ENCODE measurements at places on chromosomes 5 and 9.

DNA sequence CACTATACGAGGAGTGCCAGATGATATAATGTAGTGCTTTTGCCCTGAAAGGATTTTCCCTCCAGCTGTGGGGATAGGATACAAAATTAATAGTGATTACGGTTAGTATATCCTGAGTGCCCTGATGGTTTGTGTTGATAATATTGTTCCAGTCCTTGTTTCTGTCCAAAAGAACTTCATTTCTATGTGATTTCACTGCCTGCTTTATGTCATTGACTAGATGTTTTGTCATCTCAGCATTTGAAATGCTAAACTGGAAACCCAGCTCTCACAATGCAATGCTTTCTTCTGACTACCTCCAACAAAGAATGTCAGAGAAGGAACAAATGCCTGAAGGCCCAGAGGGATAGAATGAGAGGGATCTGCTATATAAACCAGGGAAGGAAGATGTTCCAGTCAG lies 177.8 kb downstream of the NIPBL start:
- no peak overlapping the region for H3K4me3 ChIP-seq
- no peaks in the 10 kb centered on the region for H3K4me1 ChIP-seq
- no peaks in the 10 kb centered on the region for H3K27me3 ChIP-seq
- DNase-seq: no peak
- peaks cover 86% of the 10 kb centered on the region for H3K36me3 ChIP-seq

GRCh38 chr5:108381350-108381953 lies 446 bp downstream of the FBXL17 start:
- peak; percentile 70 for DNase-seq
- H3K36me3 ChIP-seq: no peaks in the 10 kb centered on the region
- no peaks in the 10 kb centered on the region for H3K4me1 ChIP-seq

- DNase-seq: peak; percentile 86
- peak overlapping the region; percentile 100 for H3K27ac ChIP-seq
- peaks cover 23% of the 10 kb centered on the region for H3K4me1 ChIP-seq
- no peaks in the 10 kb centered on the region for H3K27me3 ChIP-seq
- H3K4me3 ChIP-seq: no peak overlapping the region
- H3K36me3 ChIP-seq: no peaks in the 10 kb centered on the region
These were observed 94.0 kb upstream of the DNAH5 start for GRCh38 chr5:14038341-14038959.

GRCh38 chr5:175121457-175121856 lies 322.5 kb downstream of the DRD1 start:
- no peaks in the 10 kb centered on the region for H3K36me3 ChIP-seq
- no peak for DNase-seq
- H3K27ac ChIP-seq: no peak overlapping the region
- H3K4me1 ChIP-seq: no peaks in the 10 kb centered on the region
- H3K27me3 ChIP-seq: no peaks in the 10 kb centered on the region

DNA sequence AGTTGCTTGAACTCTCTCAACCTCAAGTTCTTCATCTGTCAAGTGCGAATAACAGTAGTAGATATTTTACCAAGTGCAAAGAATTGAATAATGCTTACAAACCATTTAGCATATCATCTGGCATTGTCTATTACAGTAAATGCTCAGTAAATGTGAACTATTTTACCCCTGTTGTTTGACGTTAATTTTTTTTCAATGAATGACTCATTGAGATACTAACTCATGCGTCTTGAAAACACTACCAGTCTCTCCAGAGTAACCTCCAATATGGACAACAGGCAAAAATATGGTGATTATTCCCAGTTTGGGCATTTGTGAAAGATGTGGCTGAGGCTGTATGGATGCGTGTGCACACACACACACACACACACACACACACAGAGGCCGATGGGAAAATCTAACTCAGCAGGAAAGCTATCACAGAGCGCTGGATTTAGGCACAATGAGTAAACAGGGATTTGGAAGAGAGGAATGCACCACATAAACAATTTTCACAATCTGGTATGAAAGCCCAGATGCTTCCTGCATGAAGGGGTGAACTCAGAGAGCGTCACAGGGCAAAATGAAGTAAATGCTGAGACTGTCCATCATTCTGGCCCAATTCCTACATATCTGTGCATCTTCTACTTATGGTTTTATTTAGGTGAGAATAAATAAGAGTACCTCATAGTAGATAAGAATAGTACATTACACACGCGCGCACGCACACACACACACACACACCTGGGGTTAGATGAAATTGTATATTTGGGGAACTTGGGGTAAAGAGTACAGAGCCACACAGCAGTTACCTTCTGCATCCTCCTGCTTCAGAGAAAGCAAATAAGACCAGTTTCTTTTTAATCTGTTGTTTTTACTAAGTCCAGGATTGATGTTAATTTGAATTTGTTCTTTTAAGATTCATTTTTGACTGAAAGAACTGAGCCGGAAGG lies 128.7 kb downstream of the PALM2AKAP2 start:
- peaks cover 14% of the 10 kb centered on the region for H3K4me1 ChIP-seq
- peak; percentile 95 for DNase-seq
- H3K36me3 ChIP-seq: no peaks in the 10 kb centered on the region
- H3K27me3 ChIP-seq: no peaks in the 10 kb centered on the region
- H3K27ac ChIP-seq: no peak overlapping the region

- no peak overlapping the region for H3K4me3 ChIP-seq
- no peak overlapping the region for H3K27ac ChIP-seq
- peaks cover 26% of the 10 kb centered on the region for H3K27me3 ChIP-seq
- H3K36me3 ChIP-seq: no peaks in the 10 kb centered on the region
- no peak for DNase-seq
These were observed 10.1 kb downstream of the SH3GL2 start for GRCh38 chr9:17588941-17589340.

DNA sequence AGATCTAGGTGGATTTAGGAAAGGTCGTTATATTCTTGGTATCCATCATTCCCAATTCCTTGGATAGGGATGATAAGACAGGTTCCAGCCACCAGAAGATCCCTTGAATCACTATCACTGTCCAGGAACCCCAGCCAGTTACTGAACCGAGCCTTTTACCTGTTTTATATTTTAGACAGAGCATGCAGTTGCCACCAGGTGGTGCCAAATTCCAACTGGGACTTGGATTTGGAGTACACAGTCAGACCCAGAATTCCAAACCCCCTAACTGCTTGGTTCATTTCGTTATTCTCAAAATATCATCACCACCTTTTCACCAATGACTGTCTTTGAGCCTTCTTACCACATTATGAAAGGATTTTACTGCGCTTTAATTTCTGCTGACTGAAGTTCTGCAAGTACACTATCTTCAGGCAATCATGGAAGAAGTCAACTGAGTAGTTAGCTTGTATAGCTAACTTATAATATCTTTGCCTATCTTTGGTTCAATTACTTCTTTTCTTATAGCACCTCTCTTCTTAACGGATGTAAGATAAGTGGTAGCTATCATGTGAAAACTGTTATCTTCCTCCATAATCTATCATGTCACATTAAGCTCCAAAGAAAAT lies 191.8 kb downstream of the PRR16 start:
- peaks cover 3% of the 10 kb centered on the region for H3K36me3 ChIP-seq
- H3K4me3 ChIP-seq: no peak overlapping the region
- H3K27me3 ChIP-seq: no peaks in the 10 kb centered on the region
- DNase-seq: peak; percentile 30

- DNase-seq: no peak
- no peaks in the 10 kb centered on the region for H3K27me3 ChIP-seq
- no peak overlapping the region for H3K4me3 ChIP-seq
- no peaks in the 10 kb centered on the region for H3K36me3 ChIP-seq
- no peak overlapping the region for H3K27ac ChIP-seq
These were observed 109.8 kb upstream of the ST8SIA4 start for GRCh38 chr5:101012880-101013279.

DNA sequence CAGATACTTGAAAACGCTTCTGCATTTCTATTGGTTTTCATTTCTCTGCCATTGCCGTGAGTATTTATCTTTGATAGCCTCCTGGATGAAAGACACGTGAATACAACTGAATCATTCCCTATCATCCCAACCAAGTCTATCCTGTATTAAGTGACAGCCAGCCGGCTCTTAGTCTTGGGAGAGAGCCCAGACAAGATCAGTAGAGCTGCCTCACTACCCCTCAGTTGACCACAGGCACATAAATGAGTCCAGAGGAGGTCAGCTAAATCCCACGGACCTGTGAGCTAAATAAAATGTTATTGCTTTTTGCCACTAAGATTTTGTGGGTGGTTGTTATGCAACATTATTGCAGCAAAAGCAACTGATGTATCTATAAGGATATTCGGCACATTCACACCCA lies 639.0 kb upstream of the ACO1 start:
- no peaks in the 10 kb centered on the region for H3K27me3 ChIP-seq
- no peak for DNase-seq
- H3K4me1 ChIP-seq: no peaks in the 10 kb centered on the region
- no peak overlapping the region for H3K27ac ChIP-seq
- no peaks in the 10 kb centered on the region for H3K36me3 ChIP-seq
- no peak overlapping the region for H3K4me3 ChIP-seq

- H3K36me3 ChIP-seq: no peaks in the 10 kb centered on the region
- H3K27me3 ChIP-seq: no peaks in the 10 kb centered on the region
- H3K27ac ChIP-seq: peak overlapping the region; percentile 59
- peak overlapping the region; percentile 80 for H3K4me3 ChIP-seq
- H3K4me1 ChIP-seq: peaks cover 9% of the 10 kb centered on the region
- DNase-seq: no peak
These were observed 1.8 kb downstream of the SEMA5A start for GRCh38 chr5:9544056-9544455.

- H3K27me3 ChIP-seq: no peaks in the 10 kb centered on the region
- no peaks in the 10 kb centered on the region for H3K36me3 ChIP-seq
- no peak overlapping the region for H3K27ac ChIP-seq
These were observed 10.6 kb upstream of the P4HA2 start for GRCh38 chr5:132238169-132238744.

DNA sequence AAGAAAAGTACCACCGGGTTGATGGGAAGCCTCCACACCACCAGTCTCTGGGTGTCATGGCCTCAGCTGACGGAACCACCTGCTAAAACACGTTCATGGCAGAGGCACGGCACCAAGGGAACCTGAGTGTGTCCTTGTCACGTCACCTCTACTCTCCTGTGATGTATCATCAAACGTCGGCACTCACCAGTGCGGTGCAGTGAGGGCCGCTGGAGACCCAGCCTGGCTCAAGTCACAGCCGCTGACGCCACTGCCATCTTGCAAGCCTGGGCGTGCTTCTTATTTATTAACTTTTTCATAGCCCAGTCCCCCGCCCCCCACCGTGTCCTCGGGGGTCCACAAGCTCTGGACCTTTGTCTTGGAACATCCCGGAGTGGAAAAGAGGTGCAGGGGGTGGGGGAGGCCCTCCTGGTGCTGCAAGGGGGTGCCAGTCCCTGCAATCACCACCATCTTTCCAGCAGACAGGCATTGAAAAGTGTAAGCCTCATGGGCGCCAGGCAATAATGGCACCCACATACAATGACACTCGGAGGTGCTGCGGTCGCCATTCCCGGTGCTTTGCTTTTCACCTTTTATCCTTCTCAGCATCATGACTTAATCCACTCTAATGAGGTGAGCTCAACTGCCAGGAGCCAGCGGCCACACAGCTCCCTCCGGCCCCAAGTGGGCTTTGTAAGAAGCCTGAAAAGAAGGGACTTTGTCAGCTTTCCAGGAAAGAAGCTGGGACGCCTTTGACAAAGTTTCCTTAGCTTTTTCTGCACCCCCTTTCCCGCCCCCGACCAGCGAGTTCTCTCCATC lies 202.3 kb upstream of the IRX1 start:
- no peaks in the 10 kb centered on the region for H3K4me1 ChIP-seq
- DNase-seq: no peak
- H3K4me3 ChIP-seq: no peak overlapping the region
- no peak overlapping the region for H3K27ac ChIP-seq

- DNase-seq: peak; percentile 16
- H3K4me3 ChIP-seq: no peak overlapping the region
- H3K27ac ChIP-seq: no peak overlapping the region
- H3K4me1 ChIP-seq: peaks cover 6% of the 10 kb centered on the region
These were observed 46.1 kb downstream of the ZNF618 start for GRCh38 chr9:113922160-113922559.

All from mesenchymal stem cell (in vitro differentiated cells and primary cell).